ENCODE measurements at places on chromosomes 5 and 9.

- no peak for DNase-seq
Measured at GRCh38 chr9:94921092-94921471, 194.6 kb downstream of the AOPEP start.

- DNase-seq: no peak
Measured at GRCh38 chr5:61563401-61563800, 231.3 kb downstream of the ZSWIM6 start.

GRCh38 chr5:1747803-1748085 is 51.9 kb downstream of the MRPL36 start:
- DNase-seq: no peak

- no peak for DNase-seq
Measured at GRCh38 chr9:115715666-115716065, 437.9 kb upstream of the PAPPA start.

GRCh38 chr5:59777028-59777427 is 116.5 kb downstream of the PDE4D start:
- no peak for DNase-seq

GRCh38 chr5:172303572-172304335 is 20.2 kb upstream of the UBTD2 start:
- DNase-seq: no peak

- no peak for DNase-seq
Measured at GRCh38 chr9:130078547-130078946, 24.8 kb downstream of the GPR107 start.

DNA sequence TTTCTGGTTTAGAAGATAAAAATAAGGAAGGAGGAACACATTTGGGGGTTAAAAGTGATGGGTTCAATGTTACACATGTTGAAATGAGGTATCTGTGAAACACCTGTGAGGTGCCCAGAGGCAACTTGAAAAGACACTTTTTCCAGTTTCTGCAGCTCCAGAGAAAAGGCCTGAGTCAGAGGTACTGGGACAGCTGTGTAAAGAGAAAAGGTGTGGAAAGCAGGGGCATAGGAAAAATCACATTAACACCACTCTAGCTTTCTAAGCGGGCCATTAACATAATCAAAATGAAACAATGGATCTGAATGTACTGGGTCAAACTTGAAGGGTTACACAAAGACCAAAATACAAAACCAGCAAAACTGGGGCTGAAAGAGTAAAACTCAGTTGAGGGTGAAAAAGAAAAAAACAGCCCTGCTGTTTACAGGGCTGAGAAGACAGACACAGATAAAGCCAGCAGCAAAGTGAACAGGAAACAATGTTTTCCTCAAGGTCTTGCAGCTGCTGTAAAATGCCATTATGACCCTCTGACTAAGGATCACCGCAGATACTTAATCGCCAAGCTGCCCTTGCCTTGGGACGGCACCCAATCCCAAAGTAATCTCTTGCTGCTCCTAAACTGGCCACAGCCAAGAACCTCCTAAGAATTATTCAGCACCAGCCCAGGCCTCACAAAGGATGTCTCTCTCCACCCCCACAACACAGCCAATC is 104.7 kb downstream of the DROSHA start:
- no peak for DNase-seq

- DNase-seq: peak; percentile 63
Measured at GRCh38 chr5:96876292-96876850, at the start of gene ERAP2. Gene ERAP2 (plus strand): TSS chr5:96876500. CDS start chr5:96879686, 3,186 bp downstream.

GRCh38 chr5:115578657-115579056 is 23.6 kb downstream of the TICAM2 start:
- no peak for DNase-seq

DNA sequence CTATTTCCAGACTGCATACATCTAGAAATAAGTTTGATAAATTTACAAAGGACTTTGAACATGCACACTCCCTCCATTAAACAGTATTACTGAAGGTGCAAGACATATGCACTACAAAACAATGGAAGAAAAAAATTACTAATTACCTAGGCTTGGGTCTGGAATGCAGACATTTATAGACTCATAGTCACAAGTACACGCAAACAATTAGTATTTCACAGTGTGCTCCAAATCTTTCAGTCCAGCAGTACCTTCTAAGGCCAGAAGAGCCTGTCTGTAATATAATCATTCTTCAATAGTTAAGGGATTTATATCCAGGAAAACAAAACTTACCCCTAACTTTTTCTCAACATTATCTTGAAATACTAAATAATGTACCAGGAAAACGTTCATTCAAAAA is 11.2 kb downstream of the RICTOR start:
- no peak for DNase-seq

DNA sequence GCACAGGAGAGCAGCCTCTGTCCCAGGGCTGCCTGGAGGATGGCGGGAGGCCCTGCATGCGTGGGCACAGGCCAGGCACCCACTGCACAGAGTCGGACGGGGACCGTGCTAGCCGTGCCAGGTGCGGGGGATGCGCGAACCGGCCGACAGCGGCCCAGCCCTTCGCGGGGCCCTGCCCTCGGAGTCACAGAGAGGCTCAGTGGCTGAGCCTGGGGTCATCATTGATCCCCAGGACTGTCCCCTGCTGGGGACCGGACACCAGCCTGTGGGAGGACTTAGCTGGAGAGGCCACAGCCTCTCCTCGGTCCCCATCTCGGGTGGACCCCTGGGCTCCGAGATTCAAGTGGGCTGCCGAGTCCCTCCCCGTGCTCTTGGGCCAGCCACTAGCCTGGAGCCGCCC is 19.1 kb upstream of the LAMC3 start:
- no peak for DNase-seq

DNA sequence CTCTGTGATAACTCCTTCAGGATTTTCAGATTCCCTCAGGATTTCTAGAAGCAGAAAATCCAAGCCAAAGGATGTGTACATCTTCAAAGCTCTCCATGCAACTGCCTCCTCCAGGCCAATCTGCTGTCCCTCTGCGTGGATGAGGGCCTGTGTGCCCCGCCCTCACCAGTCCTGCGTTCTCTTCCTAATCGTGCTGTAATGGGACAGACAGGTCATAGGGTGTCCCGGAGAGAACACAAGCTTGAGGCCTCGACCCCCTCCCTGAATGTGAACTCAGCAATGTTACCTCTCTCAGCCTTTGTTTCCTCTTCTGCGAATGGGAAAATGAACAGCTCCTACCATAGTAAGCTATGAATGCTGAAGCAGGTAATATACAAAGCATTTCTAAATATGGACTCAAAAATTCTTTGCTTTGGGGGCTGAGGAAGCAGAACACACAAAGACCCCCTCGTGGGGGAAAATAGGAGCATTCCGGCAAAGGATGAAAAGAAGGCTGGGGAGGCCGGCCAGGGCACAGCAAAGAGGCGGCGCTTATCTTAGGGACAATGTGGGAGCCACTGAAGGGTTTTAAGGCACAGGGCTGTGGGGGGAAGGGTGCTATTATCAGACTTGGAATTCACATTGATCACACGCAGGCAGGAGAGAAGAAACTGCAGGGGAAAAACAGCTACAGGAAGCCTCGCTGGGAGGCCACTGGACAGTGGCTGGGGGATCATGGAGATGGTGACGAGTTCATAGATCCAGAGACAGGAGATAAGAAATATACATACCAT is 57.2 kb upstream of the FBXW11 start:
- DNase-seq: no peak

- DNase-seq: no peak
Measured at GRCh38 chr5:52999344-52999949, 10.3 kb downstream of the ITGA2 start.

- DNase-seq: no peak
Measured at GRCh38 chr9:135241381-135242048, 154.0 kb downstream of the OLFM1 start.

DNA sequence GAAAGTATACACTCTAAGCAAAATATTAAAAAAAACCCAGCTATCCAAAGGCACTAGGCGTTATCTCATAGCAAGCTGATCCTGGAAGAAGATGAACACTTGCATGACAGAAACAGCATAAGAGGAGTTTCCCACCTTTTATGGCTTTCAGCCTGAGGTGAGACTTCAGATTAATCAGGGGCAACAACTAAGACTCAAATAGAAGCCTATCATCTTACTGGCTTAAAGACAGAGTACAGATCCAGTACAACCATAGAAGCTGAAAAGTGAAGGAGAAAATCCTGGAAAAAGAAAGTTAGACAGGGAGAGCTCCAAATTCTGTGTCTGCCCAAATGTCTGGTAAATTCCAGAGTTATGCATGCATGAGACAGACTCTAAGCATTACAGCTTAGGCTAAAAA is 360.8 kb upstream of the KCNN2 start:
- no peak for DNase-seq

DNA sequence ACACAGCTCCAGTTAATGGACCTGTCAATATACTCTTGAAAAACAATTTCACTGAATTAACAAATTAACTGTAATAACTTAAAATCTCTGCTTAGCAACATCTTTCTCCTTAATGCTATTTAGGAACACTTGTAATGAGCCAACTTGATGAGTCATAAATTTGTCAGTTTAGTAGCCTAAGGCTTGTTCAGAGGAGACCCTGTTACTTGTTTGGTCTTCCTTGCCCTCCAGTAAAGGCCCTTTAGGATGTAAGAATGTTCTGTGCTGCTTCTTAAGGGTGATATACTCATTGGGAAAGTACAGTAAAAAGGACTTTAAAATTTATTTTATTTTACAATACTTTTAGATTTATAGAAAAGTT is 11.4 kb upstream of the MATR3 start:
- no peak for DNase-seq

DNA sequence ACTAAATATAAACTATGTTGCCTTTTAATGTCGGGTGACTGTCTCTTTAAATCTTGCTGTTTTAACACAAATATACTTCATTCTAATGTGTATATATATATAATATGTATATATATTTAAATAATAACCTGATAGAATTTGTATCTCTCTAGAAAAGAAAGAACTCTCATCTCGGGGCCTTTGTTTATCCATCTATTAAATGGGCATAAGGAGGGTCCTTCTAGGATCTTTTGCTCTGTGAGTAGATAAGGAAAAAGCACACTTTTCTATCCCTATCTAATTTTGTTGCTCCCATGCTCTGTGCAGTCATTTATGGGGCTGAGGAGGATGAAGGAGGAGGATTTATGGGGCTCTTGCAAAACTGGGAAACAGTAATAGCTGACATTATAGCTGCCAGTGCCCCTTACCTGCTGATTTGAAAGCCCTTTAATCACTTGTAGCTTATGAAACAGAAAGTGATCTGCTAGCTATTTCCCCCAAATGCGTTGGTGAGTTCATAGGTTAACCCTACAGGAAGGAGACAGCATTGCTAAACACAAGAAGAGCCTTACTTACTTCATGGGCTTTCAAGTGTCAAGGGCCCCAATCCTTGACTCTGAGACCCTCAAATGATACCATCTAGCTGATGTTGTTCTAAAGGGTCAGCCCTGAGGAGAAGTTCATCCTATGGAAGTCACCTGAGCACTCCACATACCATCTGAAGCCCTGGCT is 5.8 kb upstream of the PPARGC1B start:
- DNase-seq: peak; percentile 5

GRCh38 chr5:42749020-42749419 is 7.6 kb upstream of the CCDC152 start:
- DNase-seq: no peak

All from CD4-positive, alpha-beta T cell treated with Interleukin-4 for 4 hours (primary cell).